Activated naive CD4-positive, alpha-beta T cell (primary cell): ENCODE measurements at places on chromosomes 11 and 22.

DNA sequence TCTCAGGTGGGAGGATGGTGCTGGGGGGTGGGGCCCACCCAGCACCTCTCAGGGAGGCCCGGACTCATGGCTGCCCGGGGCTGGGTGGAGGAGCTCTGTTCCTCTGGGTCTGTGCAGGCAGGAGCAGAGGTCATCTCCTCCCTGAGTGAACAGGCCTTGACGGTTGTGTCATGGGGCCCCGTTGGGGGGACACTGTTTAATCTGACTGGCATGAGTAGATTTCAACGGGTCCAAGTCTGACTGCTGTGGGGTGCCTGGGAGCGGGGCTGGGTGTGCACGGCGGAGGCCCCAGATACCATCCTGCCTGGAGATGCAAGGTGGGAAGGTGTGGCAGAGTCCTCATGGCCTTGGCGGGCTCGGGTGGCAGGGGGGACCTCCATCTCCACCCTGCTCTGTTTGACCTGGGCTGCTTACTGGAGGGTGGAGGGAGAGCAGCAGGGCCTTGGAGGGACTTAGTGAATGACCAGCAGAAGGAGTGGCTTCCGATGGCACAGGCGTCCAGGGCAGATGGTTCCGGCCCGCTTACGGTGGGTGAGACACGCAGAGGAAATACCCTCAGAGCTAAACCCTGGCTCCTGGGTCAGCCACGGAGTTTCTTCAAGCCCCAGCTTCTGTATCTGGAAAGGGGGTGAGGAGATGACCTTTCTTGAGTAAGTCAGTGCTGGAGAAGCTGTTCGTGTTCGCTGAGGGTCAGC lies 48.7 kb downstream of the SMIM38 start:
- no peak for DNase-seq

DNA sequence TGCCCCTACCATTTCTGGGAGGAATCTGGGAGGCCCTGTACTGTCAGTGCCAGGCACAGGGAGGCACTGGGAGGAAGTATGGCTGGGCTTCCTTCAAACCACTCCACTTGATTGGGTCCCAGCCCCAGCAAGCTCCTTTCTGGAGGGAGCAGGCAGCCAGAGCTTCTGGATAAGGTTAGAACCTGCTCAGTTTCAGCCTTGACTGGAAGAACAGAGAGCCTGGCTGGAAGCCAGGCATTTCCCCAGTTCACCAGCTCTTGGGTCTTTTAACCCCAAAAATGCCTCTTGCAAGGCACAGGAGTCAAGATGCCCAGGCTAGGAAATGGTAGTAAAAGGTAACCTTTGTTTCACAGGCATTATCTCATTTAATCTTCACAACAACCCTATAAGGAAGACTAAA lies 9.0 kb upstream of the KCTD14 start:
- DNase-seq, result no peak

- no peak for DNase-seq
These were observed 124.4 kb upstream of the RAG2 start for GRCh38 chr11:36722421-36722820.

DNA sequence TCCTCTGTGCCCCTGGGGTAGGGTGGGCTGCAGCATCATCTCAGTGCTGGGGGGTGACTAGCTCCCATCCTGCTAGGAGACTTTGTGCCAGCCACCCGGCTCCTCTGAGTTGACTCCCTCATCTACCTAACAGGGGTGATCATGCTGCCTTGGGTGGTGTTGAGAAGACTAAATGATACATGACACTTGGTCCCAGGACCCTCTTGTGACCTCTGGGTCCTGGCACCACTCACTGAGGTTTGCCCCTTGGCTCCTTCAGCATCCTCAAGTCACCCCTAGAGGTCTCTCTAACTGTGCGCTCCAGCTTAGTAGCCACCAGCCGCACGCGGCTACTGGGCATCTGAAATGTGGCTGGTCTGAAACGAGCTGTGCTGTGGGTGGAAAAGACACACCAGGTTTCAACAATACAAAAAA lies 72.1 kb downstream of the LRRC32 start:
- DNase-seq, result no peak

- no peak for DNase-seq
These were observed 395.7 kb downstream of the MN1 start for GRCh38 chr22:27405672-27406388.

- DNase-seq, result no peak
These were observed at the start of gene SPTBN2 for GRCh38 chr11:66728693-66729385. Gene SPTBN2, minus strand, starts transcription at chr11:66729216. Its CDS starts 7,976 bp downstream, at chr11:66721240.
